Activated CD8-positive, alpha-beta memory T cell treated with anti-CD3 and anti-CD28 coated beads for 24 hours (primary cell): ENCODE measurements at places on chromosomes 7 and 10.

DNA sequence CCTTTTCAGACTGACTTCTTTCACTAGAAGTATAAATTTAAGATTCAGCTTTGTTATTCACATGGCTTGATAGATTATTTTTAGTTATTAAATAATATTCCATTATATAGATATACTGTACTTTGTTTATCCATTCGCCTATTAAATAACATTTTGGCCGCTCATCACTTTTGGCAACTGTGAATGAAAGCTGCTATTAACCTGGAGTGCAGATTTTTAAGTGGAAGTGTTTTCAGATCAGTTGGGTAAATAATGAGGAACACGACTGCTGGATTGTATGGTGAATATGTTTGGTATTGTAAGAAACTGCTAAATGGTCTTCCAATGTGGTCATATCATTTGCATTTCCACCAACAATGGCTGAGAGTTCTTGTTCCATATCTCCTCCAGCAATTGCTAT lies 97.6 kb upstream of the ZNF804B start:
- DNase-seq: no peak

- no peak for DNase-seq
Measured at GRCh38 chr7:54995166-54995565, 23.7 kb upstream of the EGFR start.

- no peak for DNase-seq
Measured at GRCh38 chr7:21910253-21910652, 35.4 kb downstream of the CDCA7L start.

DNA sequence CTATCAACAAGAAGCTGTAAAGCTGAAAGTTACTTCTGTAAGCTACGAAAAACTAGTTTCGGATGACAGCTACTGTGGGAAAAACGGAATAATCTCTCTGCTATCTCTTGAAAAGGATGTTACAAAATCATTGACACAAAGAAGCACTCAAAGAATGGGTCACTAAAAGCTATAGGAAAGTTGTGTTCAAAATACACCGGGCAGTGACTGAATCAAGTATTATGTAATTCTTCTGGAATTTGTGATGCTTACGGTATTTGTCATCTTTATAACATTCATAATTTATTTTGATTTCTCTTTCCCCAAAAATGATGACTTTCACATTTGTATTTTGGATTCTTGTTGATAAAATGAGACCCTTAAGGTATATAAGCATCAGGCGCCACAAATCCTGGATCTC lies 112.1 kb upstream of the KLF6 start:
- no peak for DNase-seq

DNA sequence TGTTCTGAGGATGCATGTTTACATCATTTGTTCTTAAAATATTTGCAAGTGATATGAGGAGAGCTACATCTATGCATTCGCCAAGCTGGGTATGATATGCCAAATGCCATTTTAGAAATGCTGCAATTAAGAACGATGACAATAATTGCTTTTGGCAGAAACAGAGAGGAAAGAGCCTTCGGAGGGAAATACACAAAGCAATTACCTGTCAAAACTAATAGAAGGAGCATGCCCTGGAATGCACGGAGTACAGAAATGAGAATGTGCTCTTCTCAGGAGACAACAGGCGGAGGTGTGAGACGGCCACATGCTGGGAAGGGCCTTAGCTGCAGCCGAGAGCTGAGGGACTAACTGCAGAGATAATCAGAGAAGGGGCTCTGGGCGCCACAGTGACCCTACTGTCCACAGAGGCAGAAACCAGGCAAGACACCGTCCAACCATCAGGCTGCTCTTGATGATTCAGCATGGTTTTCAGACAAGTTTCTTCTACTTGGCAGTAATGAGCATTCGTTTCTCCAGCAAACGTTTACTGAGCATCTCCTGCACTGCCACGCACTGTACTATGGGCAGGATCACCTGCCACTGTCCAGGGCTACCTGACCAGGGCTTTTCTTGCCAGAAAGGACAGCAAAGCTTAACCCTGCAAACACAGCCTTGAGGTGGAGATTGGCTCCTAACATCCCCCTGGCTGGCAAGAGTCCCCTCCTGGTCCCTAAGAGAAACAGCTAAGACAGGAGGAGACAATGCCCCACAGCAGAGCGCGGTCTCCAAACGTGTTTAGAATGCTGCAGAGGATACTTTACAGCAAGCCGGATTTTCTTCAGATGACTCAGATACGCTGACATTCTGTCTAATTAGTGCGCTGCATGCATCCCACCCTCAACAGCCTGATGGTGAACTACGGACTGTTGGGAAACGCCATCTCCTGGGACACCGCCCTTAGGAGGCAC lies 18.1 kb downstream of the VIPR2 start:
- no peak for DNase-seq

GRCh38 chr7:27714831-27715444 lies 25.0 kb upstream of the TAX1BP1 start:
- DNase-seq: no peak
